Esophagus mucosa (tissue), 1 donor: ENCODE measurements at places on chromosomes 2 and 18. TPM values are rescaled to one million over a fixed set of nuclear protein-coding genes. Genes with fewer than 3 reads are reported as not detected.

The CEP76 gene
- total RNA-seq = 6.1 TPM

GRCh38 chr2:185484602-185485001 is 254.0 kb upstream of the FSIP2 start:
- ATAC-seq = no peak

DNA sequence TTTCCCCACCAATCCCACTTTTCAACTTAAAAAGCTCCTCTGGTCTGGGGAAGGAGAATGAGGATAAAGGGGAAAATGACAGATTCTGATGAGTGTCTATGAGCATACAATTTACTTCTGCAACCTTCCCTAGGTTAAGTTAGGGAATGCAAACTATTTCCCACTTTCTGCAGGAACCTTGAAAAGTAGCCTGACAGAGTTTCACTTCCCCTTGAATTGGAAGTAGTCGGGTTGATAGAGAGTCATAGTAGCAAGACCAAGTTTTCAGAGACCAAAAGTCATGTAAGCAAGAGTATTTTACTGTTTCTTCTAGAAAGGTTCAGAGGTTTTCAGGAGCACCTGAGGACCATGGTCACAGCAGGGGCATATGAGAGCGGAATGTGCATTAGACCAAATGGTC is 815.1 kb downstream of the CPS1 start:
- ATAC-seq = no peak

DNA sequence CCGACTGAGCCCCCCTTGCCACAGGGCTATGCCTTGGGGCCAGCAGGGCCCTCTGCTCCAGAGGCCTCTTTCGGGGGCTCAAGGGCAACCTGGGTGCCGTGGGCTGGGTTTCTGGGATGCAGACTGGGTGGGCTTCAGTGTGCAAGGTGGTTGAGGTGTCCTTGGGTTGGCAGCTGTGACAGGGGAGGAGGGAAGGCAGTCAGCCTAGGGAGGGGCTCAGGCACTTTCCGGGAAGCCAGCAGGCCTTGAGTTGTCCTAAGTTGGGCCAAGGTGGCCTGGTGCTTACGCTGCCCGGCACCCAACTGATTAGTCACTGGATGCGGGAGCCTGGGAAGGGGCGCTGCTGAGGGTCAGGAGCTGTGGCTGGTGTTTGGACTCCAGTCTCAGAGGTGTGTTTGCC is 199.5 kb downstream of the TWIST2 start:
- ATAC-seq = no peak

GRCh38 chr18:31241900-31242409 is 76.0 kb upstream of the DSG1 start:
- ATAC-seq = peak; percentile 89

GRCh38 chr18:59870623-59871130 is 29.1 kb upstream of the PMAIP1 start:
- ATAC-seq = no peak

The HAAO gene
- 4.1 TPM for total RNA-seq

The CAPN13 gene
- total RNA-seq = 1.4 TPM

- ATAC-seq = no peak
Observed at GRCh38 chr2:19035238-19035637, 323.2 kb downstream of the OSR1 start.

The LBX2 gene
- total RNA-seq = 0.32 TPM

GRCh38 chr2:133317178-133317577 is 251.1 kb downstream of the NCKAP5 start:
- ATAC-seq = peak; percentile 47

The CCDC148 gene
- total RNA-seq = 0.32 TPM

- ATAC-seq = no peak
Observed at GRCh38 chr2:25790074-25790790, 88.1 kb downstream of the ASXL2 start.

The STPG4 gene
- 0.16 TPM for total RNA-seq

DNA sequence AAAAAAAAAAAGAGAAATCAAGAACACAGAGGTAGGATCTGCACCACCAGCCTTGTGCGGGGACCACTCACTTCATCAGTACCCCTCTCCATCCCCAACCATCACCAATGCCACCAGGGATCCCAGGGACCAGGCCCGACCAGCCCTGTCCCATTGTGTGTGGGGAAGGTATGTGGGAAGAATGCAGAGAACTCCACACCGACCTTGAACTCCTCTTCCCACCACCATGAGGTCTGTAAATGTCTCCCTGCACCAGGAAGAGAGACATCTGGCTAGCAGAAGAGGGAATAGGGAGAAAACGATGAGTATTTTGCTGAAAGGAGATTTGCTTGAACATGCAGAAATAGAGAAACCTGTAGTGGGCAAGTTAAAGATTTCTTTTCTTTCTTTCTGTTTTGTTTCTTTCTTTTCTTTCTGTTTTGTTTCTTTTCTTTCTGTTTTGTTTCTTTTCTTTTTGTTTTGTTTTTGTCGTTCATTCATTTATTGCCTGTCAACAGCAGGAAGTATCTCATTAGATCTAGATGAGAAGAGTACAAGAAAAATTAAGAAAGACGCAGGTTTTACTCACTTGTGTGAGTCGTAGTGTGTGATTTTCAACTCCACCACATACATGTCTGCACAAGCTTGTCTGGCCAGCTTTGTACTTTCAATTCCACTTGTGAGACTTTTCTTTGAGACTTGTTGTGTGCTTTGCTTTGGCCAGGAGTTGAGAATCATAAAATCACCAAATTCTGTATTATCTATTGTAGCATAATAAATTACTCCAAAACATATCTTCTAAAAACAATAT is 179.8 kb upstream of the HAAO start:
- no peak for ATAC-seq

DNA sequence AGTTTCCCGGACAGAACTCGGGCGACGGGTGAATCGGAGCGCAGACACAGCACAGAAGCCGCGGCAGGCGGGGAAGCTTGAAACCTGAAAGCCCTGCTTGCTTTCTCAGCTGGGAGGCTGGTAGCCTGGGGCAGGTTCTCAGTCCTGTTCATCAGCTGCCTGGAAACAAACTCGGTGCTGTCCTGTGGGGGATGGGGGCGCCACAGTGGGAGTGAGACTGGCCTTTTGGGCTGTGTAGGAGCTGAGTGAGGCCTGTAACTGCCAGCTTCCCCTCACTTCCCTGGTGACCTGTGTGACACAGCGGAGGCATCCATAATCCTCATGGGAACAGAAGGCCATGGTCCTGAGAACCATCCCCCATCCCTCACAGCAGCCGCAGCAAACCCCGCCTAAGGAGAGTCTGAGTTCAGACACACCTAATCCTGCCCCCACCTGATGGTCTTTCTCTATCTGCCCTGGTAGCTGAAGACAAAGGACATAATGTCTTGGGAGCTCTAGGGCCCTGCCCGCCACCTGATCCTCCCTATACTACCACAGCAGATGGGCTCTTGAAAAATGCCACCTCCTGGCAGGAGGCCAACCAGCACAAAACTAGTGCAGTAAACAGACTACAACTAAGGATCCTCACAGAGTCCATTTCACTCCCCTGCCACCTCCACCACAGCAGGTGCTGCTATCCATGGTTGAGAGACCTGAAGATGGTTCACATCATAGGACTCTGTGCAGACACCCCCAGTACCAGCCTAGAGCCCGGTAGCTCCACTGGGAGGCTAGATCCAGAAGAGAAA is 52.7 kb upstream of the LDLRAD4 start:
- ATAC-seq = no peak

GRCh38 chr18:13543811-13544732 is 182.3 kb downstream of the FAM210A start:
- no peak for ATAC-seq

- ATAC-seq = no peak
Observed at GRCh38 chr2:53842891-53843290, 16.9 kb downstream of the GPR75 start.

The COL4A4 gene
- 0.24 TPM for total RNA-seq

GRCh38 chr2:55268288-55268906 is 634 bp downstream of the MTIF2 start:
- no peak for ATAC-seq

GRCh38 chr18:41617647-41618046 is 337.4 kb upstream of the PIK3C3 start:
- ATAC-seq = no peak

DNA sequence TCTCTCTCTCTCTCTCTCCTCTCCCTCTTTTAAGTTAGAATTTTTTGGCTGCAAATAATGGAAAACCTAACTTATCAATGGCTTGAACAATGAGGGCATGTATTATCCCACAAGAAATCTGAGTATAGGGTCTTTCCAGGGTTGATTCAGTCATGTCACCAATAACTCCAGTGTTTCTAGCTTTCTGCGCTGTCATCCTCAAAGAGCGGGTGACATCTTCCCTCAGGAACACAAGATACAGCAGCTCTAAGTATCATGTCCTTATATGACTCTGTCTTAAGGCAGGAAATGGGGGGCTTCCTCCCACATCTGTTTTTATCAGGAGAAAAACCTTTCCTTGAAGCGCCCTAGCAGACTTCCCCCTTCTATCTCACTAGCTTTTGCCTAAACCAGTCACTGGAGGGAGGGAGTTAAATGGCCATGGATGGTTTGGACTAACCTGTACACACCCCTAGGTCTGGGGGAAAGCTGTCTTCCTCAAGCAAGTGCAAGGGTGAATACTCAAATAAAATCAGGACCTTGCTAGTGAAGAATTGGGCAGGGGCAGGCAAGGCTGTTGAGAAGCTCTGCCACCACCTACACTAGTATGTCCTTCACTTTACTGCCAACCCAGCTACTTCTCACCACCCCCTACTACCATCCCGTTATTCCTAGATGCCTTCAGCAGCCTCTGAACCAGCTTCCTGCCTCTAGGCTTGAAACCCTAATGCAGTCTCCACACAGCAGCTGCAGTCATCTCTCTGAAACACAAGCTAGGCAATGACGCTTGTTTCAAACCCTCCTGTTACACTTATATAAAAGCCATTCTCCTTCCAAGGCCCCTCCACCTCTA is 7.5 kb upstream of the TUBA4A start:
- ATAC-seq = no peak

GRCh38 chr2:238587776-238588660 is 161.3 kb downstream of the ASB1 start:
- no peak for ATAC-seq

The CDH20 gene
- total RNA-seq = not detected

GRCh38 chr18:23479829-23480505 is 23.3 kb upstream of the RMC1 start:
- ATAC-seq = no peak

GRCh38 chr2:203873921-203874631 is 6.5 kb downstream of the CTLA4 start:
- no peak for ATAC-seq

GRCh38 chr2:219269362-219270054 is 9.7 kb upstream of the DNAJB2 start:
- ATAC-seq = no peak

DNA sequence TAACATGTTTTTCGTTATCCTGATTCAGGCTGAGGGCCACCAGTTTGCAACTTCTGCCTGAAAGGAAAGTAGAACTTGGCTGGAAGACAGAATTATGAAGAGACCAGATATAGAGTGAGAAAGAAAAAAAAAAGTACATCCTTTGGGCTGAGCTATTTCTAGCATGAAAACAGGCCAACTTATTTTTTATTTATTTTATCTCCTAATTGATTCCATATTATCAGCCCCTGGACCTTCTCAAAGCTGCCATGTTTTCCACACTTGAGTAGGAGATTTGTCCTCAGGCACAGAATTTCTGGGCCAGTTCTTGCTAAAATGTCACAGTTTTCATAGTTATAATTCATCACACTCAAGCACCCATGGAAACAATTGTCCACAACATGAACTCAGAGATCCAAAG is 586.8 kb upstream of the CNTNAP5 start:
- no peak for ATAC-seq

The CTLA4 gene
- total RNA-seq = 0.52 TPM

- no peak for ATAC-seq
Observed at GRCh38 chr2:14633461-14634181, 1.1 kb downstream of the LRATD1 start.

DNA sequence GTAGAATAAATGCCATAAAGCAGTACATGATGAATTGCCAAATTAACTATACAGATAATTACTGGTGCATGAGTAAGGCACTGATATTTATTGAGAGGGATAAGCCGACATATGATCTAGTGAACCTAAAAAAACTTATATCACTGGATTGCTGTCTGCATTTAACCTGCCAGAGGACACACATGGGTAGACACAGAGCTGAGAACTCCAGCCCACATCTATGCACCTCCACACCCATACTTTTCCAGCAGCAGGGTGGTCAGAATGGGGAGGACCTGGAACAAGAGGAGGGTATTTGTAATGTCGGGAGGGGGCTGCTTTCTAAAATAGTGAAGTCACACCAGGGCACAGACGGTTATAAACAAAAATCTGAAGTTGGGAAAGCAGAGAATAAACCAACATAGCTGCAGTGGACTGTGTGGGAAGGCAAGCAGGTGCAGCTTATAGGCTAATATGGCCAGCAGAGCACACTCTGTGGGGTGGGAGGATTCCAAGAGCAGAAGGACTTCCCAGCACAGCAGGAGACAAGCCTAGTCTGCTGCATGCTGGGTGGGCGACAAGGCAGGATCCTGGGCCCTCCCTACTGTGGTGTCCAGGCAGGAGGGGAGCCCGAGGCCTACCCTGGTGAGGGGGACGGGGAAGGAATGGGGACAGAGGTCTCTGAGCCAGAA is 17.2 kb downstream of the ST3GAL5 start:
- ATAC-seq = no peak
